ENCODE measurements at places on chromosomes 2 and 18.
A peak's percentile ranks its signal among the peaks of the same experiment; 100 is the strongest.

GRCh38 chr18:21291106-21291505, 49.1 kb downstream of the GREB1L start:
- H3K4me3 ChIP-seq, result no peak overlapping the region
- H3K36me3 ChIP-seq, result no peaks in the 10 kb centered on the region
- H3K27me3 ChIP-seq, result no peaks in the 10 kb centered on the region
- no peak overlapping the region for H3K27ac ChIP-seq
- DNase-seq, result no peak

DNA sequence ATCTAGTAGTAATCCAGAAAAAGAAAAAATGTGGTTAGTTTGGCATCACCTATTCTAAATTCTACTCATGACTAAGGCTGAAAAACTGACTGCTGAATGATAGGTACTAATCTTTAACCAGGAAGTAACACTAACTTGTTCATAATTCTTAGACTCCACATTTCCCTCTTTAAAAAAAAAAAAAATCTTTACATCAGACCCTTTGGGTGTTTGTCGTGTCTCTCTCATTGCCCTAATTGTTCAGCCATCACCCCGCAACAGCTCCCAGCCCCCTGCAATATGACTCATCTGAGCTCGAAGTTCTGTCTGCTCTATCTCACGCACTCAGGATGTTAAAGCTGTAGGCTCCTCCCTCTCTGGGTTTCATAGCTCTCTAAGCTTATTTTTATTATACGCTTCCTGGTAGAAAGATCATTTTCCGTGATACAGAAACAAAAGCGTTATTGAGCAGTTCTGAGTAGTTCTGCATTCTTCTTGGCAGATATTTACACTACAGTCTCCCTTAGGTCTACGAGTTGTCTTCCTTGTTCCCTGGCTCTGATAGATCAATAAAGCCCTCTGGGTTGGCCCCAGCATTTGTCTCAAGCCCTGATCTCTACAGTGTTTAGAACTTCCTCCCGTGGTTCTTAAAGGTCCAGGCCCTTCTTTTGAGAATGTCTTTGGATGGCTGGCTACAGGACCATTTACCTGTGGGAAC, 95.6 kb downstream of the TNFRSF11A start:
- no peak for DNase-seq
- H3K27ac ChIP-seq, result peak overlapping the region; percentile 36
- H3K36me3 ChIP-seq, result no peaks in the 10 kb centered on the region
- H3K4me3 ChIP-seq, result no peak overlapping the region
- H3K4me1 ChIP-seq, result peaks cover 18% of the 10 kb centered on the region

DNA sequence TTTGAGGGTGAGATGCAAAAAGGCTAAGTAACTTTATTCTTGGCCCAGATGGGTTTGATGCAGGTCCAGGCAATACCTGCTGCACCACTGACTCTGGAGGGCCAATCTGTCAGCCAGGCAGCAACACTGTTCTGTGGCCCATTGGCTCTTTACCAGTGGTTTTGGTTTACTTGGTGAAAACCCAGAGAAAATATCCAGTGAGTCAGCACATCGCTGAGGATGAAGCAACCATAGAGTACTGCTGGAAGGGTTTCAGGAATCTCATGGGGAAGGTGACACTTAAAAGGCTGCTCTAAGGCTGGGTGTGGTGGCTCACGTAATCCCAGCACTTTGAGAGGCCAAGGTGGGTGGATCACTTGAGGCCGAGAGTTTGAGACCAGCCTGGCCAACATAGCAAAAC, 192.5 kb upstream of the FAM98A start:
- no peaks in the 10 kb centered on the region for H3K27me3 ChIP-seq
- no peak overlapping the region for H3K27ac ChIP-seq
- H3K36me3 ChIP-seq, result no peaks in the 10 kb centered on the region
- DNase-seq, result no peak
- no peaks in the 10 kb centered on the region for H3K4me1 ChIP-seq

GRCh38 chr2:75790814-75791467, 80.2 kb upstream of the GCFC2 start:
- no peaks in the 10 kb centered on the region for H3K27me3 ChIP-seq
- H3K4me1 ChIP-seq, result no peaks in the 10 kb centered on the region
- H3K27ac ChIP-seq, result no peak overlapping the region
- no peak for DNase-seq

GRCh38 chr18:61203151-61203550, 130.1 kb upstream of the CDH20 start:
- no peaks in the 10 kb centered on the region for H3K36me3 ChIP-seq
- H3K4me1 ChIP-seq, result no peaks in the 10 kb centered on the region
- DNase-seq, result no peak
- no peaks in the 10 kb centered on the region for H3K27me3 ChIP-seq

GRCh38 chr2:132562245-132562644, 107.8 kb downstream of the LYPD1 start:
- H3K36me3 ChIP-seq, result no peaks in the 10 kb centered on the region
- H3K4me1 ChIP-seq, result no peaks in the 10 kb centered on the region

DNA sequence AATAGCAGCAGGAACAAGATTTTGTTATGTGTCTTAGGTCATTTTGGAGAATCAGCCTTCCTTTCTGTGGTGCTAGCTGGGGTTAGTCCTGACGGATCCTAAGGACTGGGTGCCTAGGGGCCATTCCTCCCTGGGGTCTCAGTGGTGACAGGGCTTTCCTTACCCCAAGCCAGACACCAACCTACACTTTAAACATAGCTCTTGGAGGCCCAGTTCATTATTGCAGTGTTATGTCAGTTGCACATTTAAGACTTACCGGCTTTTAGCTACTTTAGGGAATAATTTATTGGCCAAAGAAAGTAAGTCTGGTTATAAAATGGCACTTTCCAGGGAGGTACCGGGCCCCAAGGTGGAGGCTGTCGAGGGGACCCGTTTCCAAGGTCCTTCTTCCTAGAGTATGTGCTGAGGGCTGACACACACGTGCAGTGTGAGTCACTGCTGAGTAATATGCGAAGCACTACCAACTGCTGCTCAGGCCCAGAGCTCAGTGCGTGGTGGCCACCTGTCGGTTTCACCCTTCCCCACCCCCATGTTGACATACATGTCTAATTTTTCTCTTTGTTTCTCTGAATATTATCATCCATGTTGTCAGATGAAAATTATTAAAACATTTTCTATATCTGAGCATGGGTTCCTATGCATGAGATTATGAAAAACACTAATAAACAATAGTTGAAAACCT, 37.0 kb upstream of the GRHL1 start:
- no peak overlapping the region for H3K4me3 ChIP-seq
- no peaks in the 10 kb centered on the region for H3K36me3 ChIP-seq
- H3K27ac ChIP-seq, result peak overlapping the region; percentile 67
- no peaks in the 10 kb centered on the region for H3K27me3 ChIP-seq

- H3K27me3 ChIP-seq, result no peaks in the 10 kb centered on the region
- no peaks in the 10 kb centered on the region for H3K4me1 ChIP-seq
- no peaks in the 10 kb centered on the region for H3K36me3 ChIP-seq
- no peak overlapping the region for H3K27ac ChIP-seq
- no peak for DNase-seq
These were observed 193.2 kb upstream of the MEX3C start for GRCh38 chr18:51390702-51391101.
